ENCODE measurements at places on chromosomes 12 and 14.

DNA sequence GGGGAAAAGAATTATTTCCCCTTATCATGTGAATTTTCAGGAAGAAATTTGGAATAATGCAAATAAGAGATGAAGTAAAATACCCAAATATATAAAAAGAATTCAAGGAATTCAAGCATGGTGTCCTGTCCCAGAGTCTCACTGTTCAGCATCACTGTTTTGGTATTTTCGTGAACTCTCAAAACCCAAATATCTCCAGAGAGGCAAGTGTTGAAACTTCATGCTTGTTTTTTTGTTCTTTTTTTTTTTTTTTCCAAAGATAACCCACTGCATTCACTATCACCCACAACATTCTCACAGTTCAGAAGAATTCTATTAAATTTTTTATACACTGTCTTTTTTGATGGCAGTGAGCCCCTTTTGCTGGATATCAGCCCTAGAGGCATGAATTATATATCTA, 354.9 kb downstream of the DIO2 start:
- no peak for DNase-seq

DNA sequence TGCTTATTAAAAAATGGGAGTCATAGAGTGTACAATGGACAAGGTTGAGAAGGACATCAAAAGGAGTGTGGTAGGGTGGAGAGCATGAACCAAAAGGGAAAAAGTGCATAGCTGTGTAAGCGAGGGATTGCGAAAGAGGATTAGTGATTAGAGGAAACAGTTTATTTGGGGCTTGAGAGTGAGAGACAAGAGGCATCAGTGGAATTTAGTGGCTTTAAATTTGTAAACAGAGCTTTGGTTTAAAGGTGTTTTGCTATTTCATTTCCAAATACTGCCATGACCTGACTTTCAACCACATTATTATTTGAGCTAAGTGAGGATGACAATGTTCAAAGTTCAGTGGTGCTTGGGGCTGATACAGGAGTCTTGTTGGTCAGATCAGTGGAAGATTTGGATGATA, 53.4 kb downstream of the SLC16A7 start:
- no peak for DNase-seq

GRCh38 chr12:19482551-19483109, 43.3 kb downstream of the AEBP2 start:
- no peak for DNase-seq

GRCh38 chr12:6049587-6049986, 74.9 kb downstream of the VWF start:
- DNase-seq: no peak

DNA sequence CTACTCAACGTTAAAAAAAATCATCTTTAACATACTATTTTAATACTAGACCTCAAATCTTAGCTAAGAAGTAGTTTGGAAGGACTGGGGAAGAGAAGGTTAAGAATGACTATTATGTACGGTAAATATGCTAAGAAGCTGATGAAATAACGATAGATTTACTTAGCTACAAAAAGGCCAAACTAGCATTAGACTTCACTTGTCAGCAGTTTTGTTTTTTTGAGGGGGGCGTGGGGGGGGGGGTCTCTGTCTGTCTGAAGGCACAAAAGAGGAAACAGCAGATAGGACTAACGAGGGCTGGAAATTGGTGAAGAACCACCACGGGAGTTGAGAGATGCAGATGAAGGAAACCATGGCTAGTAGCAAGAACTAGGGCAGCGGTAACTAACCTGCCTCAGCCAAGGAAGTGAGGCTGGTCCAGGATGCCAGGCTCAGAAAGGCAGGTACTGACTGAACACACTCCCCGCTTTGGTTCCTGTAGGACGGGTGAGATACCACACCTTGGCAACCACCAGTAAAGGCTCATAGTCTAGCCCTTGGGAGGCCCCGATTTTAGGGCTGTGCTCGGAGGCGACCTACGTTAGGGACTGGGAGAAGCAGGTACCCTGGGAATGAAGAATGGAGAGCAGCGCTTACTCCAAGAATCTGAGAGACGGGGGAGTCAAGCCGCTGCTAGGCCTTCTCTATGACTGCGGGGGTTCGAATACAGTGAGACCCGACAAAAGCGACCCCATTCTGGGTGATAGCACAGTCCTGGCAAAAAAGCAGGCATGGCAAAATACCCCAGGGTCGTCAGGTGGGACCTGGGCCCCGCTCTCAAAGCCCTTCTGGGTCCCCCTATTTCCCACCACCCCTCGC, 675 bp downstream of the NEDD8 start:
- DNase-seq: no peak

- DNase-seq: no peak
Observed at GRCh38 chr12:52296572-52297215, 5.4 kb upstream of the KRT81 start.

- DNase-seq: no peak
Observed at GRCh38 chr12:72467985-72468384, 195.8 kb downstream of the TRHDE start.

GRCh38 chr14:89041257-89041582, 216.8 kb downstream of the TTC8 start:
- no peak for DNase-seq

GRCh38 chr12:28440081-28440608, 249.9 kb downstream of the CCDC91 start:
- no peak for DNase-seq

DNA sequence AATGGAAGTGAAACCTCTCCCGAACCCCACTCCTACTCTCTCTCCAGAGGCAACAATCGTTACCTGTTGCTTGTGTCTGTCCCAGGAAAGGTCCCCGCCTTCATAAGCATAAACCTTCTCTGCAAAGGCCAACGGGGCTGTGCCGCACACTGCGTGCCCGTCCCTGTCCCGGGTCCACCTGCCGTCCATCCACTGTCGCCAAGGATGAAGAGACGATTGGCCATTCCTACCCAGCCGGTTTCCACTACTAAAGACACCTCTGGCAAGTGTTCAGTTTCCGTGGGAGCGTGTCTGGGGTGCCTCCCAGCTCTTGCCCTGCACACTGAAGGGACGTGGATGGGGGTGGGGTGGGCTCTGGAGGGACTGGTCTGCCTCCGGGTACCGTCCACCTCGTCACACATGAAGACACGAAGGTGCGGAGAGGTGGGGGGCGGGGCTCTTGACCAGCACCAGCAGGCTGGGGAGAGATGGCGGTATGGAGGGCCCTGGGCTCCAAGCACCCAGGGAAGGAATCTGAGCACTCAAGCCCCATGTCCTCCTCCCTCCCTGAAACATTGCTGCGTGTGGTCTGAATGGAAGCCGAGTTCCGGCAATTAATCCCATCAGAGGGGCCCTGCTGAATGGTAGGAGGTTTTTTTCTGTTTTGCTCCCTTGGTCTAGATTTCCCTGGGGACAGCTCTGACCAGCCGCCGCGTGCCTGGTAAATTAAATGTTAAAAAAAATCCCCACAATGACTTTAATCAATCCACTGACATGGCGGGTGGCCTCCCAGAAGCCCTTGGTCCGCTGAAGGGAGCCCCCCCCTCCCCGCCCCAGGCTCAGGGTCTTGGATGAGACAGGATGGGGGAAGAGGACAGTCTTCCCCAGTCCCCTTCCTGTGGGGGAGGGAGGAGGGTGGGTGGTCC, 4.1 kb upstream of the KIF26A start:
- DNase-seq: no peak

DNA sequence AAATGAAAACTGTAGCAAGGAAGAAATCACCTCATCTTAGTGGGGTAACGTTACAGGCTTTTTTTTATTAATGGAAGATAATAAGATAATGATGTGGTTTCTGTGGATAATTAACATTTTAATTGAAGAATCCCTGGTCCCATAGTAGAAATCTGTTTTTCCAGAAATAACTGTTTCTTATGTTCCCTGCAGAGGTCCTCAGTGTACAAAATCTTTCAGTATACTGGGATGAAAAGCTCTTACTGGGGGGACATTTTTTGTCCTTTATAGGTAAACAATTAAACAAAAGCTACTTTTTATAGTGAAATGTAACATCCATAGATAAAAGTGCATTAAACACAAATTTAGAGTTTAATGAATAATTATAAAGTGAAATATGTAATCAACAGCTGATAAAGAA, 312.2 kb downstream of the ATXN7L3B start:
- no peak for DNase-seq

GRCh38 chr12:111505601-111506036, 93.5 kb downstream of the ATXN2 start:
- no peak for DNase-seq

GRCh38 chr12:26715232-26715631, 117.8 kb downstream of the ITPR2 start:
- DNase-seq: no peak

GRCh38 chr14:87600240-87600639, 392.7 kb downstream of the GALC start:
- DNase-seq: no peak

DNA sequence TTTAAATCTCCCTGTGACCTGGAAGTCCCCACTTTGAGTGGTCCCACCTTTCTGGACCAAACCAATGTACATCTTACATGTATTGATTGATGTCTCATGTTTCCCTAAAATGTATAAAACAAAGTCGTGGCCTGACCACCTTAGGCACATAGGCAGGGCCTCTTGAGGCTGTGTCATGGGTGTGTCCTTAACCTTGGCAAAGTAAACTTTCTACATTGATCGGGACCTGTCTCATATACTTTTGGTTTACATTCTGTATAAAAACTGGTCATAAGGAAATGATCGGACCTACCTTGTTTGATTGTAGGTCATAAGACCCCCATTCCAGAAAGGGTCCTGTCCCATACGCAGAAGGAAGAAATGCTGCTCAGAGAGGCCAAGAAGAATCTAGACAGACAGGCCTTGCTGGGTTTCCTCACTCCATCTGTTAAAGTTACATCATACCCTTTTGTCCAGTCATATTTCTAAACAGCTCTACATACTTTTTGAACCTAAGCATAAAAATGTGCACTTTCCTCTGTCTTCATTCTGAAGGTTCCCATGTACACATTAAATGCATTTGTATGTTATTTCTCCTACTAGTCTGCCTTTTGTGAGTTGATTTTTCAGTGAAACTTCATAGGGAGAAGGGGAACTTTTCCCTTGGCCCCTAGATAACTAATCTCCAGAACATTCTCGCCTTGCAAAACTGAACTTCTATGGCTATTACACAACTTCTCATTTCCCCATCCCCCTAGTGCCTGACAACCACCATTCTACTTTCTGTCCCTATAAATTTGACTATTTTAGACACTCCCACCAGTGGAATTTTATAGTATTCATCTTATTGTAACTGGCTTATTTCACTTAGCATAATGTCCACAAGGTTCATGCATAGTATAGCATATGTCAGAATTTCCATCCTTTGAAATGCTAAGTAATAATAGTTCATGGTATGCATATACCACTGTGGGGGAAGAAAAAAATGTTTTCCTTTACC, 30.2 kb upstream of the CPM start:
- DNase-seq: no peak

- no peak for DNase-seq
Observed at GRCh38 chr12:6962285-6963015, 8.0 kb downstream of the PHB2 start.

- DNase-seq: no peak
Observed at GRCh38 chr12:1890810-1891209, 27.6 kb downstream of the CACNA2D4 start.

DNA sequence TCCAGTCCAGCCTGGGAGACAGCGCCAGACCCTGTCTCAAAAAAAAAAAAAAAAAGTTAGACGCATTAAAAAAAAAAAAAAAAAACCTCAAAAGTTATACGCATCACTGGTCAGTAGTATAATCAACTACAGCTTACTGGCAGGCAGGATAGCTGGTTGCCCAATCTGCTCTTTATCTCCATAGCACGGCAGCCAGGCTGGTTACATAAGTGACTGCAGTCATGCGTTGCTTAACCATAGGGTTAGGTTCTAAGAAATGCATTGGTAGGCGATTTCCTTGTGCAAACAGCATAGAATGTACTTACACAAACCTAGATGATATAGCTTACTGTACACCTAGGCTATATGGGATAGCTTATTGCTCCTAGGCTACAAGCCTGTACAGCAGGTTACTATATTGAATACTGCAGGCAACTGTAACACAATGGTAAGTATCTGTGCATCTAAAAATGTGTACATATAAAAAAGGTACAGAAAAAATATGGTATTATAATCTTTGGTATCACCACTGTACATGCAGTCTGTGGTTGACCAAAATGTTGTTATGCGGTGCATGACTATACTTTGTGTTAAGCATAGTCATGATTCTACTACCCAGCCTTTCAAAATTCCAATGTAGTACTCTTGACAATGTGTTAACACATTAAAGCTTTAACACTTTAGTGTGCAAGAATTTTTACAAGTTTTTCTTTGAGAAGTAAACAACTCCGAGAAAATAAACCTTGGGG, 8.1 kb downstream of the L2HGDH start:
- DNase-seq: no peak

- no peak for DNase-seq
Observed at GRCh38 chr14:95769976-95770375, 56.1 kb upstream of the TCL1A start.

DNA sequence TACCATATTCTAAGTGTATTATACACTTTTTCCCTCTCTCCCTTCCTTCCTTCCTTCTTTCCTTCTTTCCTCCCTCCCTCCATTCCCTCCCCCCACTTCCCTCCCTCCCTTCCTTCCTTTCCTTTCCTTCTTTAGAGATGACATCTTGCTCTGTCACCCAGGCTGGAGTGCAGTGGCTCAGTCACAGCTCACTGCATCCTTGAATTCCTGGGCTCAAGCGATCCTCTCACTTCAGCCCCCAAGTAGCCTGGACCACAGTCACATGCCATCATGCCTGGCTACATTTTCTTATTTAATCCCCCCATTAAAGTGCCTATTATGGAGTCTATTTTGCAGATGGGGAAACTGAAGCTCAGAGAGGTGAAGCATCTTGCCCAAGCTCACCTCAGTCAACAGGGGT, 55.0 kb downstream of the SVOP start:
- no peak for DNase-seq

DNA sequence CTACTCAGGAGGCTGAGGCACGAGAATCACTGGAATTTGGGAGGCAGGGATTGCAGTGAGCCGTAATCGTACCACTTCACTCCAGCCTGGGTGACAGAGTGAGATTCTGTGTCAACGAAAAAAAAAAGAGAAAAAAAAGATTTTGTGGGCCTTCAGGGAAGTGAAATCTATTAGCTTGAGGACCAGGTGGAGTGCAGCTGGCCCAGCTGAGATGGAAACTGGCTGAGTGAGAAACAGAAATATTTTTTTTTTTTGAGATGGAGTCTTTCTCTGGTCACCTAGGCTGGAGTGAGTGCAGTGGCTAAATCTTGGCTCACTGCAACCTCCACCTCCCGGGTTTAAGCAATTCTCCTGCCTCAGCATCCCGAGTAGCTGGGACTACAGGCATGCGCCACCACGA, 2.3 kb upstream of the CLEC4C start:
- DNase-seq: no peak

DNA sequence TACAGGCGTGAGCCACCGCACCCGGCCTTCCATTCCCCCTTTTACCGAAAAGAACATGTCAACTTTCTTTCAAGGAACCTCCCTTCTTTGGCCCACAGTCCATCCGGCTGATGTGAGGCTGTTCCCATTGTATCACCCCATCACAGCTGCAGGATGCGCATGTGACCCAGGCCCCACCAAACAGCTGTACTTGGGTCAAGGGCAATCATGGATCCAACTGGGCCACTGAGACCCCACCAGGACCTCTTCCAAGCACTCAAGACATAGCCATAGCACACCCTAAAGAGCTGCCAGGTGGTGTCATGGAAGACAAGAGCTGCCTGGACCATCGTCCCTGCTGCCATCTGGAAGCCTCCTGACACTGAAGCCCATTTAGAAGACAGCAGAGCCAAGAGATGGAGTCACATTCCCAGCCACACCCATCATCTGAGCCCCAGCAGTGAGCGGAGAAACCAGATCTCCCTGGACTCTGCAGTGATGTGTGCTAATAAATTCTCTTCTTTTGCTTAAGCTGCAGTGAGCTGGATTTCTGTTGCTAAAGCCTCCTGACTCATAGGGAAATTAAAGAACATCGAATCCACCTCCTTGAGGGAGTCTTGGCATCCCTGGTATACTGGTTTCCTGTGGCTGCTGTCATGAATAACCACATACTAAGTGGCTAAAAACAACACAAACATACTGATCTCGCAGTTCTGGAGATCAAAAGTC, 105.6 kb downstream of the KSR2 start:
- no peak for DNase-seq
